ENCODE measurements at places on chromosomes 2 and 18. TPM values are rescaled to one million over a fixed set of nuclear protein-coding genes. Genes with fewer than 3 reads are reported as not detected.

DNA sequence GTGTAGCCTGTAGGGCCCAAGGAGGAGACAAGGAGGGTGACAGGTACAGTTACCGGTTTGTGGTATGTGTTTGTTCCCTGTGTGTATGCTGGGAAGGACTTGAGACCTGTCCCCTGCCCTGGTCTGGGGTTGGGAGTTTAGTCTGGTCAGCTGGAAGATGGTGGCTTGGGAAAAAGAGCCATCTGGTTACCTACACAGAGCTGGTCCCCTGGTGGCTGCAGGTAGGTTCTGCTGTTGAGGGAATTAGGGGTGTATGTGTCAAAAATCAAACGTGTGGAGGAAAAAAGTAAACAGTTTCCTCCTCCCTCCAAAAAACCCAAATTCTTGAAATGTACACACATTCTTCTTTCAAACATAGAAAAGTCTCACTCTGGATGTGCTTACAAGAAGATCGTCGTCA lies 24.3 kb downstream of the PTMA start:
- DNase-seq = no peak

DNA sequence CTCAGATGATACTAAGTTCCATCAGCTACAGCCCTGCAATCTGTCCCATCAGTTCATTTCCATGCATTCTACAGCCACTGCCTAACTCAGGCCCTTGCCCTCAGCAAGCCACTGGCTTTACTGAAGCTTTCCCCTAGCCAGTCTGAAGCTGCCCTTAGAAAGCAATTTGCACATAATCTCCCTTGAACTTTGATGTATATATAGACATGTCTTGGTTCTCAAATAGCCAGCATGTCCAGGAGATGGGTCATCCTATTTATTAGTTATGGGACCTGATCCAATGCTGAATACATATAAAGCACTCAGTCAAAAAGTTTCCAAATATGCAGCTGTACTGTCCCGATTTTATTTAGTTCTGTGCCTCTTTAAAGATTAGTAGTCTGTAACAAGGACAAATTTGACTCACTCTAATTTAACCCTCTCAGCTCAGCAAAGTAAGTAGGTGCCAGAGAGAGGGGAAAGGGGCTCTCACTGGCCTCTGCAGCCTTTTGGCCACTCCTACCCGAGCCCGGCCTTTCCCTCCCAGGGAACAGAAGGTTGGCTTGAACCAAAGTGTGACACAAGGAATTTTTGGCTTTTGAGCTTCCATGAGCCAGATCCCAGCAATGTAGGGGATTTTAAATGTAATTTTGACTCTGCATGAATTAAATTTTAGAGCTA lies 70.7 kb downstream of the CCDC93 start:
- DNase-seq = no peak

GRCh38 chr2:241560883-241561474 lies 2.4 kb downstream of the BOK start:
- no peak for DNase-seq

DNA sequence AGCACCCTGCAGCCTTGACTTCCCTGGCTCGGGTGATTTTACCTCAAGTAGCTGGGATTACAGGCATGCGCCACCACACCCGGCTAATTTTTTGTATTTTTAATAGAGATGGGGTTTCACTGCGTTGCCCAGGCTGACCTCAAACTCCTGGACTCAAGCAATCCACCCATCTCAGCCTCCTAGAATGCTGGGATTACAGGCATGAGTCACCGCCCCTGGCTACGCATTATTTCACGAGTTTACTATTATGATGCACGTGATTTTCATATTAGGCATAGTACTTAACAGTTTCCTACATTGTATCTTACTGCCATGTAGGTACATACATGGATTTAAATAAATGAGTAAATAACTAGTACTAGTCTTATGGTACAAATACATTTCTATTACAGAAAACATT lies 4.4 kb downstream of the DYNC2LI1 start:
- DNase-seq = no peak

DNA sequence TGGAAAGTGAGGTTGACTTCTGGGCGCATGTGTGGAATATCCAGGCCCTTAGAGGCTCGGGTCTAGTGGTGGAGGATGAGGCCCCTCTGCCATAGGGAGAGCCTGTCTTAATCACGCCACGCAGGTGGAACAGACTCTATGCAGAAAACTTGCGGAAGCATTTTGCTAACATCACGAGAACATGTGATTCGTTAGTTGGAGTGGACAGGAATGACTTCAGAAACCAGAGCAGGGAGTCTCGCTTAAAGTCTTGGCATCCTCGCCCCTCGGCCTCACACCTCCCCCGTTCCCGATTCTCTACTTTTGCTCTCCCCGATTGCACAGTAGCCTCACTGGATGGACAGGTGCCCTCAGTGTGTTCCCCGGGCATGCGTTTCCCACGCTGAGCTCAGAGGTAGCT lies 333.4 kb downstream of the GBX2 start:
- DNase-seq = no peak

DNA sequence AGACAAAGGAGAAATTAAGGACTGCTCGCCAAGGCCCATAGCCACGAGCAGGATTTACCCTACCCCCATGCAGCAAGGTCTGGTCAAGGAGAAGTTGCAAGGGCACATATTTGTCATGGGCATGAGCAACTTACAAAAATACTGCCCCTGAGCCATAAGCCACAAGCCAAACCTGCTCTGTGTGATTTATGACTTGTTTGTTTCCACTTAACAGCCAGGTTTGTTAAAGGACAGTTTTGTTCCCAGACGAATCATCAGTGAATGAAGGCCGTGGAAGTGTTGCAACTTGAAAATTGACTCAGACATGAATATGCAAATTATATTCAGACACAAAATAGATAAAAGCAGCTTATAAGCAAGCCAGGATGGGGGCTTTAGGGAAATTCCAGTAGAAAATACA lies 31.3 kb upstream of the EVA1A start:
- DNase-seq = no peak

- DNase-seq = no peak
These were observed 320.0 kb downstream of the FSIP2 start for GRCh38 chr2:186058614-186059013.

DNA sequence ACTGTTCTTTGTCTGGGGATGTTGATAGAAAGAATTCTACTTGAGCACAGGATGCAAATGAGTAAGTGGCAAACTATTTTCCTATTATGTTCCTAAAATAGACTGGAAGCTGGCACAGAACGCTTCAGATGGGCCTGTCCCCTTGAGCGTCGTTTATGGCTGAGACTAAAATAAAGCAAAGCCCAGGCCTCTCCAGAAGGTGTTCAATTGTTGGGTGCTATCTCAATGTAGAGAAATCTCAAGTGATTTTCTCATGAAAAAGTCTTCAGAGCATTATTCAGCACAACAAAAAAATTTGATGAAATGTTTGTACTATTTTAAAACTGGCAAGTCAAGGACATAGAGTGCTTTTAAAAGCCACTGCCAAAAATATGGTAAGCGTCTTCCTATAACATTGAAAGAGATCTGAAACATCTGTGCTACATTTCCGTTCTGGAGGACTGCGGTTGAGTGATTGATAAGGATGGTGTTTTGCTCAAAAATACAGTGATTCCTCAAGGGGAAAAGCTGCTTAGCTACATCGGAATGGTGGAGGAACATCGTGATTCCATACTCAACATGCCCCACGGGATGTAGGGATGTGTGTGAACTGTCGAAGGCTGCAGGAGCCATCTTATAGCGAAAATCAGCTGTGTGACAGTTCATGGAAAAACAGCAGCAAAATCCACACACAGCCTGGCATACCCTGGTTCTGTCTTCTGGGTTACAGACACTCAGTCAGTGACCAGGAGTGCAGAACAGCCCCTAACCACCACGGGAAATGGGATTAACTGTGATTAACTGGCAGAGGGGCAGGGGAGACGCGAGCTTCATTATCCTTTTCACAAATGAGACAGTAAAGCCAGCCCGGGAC lies 10.4 kb upstream of the LRRFIP1 start:
- DNase-seq = no peak

- DNase-seq = no peak
These were observed 78.4 kb upstream of the CYP1B1 start for GRCh38 chr2:38154395-38154794.

DNA sequence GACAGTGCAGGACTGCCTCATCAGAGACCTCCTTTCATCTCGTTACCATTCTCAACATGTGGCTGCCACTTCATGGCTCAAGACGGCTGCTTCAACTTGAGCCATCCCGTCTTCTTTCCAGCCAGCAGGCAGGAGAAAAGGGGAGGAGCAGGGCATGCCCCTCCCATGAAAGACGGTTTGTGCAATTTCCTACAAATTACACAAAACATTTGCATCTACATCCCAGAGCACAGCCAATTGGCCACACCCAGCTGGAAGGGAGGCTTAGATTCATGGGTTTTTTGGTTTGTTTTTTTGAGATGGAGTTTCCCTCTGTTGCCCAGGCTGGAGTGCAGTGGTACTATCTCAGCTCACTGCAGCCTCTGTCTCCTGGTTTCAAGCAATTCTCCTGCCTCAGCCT lies 11.8 kb downstream of the UCN start:
- DNase-seq = no peak

DNA sequence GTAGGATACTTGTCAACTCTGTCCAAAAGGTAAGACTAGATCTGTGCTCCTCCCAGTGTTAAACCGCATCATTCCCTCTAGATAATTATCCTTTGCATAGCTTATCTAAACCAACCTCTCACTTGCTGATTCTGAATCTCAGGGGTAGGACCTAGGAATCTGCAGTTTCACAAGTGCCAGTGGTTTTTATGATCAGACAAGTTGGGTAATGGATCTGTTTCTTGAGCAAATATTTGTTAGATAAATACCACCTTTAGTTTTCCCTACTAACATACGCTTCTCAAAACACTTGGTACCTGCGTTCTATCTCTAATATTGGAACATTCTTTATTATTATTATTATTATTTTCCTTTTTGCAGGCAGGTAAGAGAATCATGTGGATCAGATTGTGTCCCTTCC lies 439.9 kb downstream of the PTPRM start:
- peak; percentile 10 for DNase-seq

DNA sequence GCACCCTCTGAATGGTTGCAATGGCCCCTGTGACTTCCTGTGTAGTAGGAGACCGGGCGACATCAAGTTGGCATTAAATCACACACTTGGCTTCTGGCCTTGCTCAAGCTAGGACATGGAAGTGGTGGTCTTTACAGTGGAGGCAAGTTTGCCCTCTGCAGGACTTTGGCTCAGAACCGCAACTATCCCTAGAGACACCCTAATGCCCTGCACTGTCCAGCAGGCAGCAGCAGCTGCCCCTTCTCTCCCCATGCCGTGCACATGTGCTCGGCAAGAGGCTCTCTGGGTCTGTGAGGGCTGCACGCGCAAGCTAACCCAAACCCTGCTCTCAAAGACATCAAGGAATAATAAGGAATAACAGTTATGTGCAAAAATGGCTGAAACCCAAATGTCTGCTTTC lies 106.5 kb downstream of the COL6A3 start:
- no peak for DNase-seq

GRCh38 chr2:26655611-26656195 lies 14.5 kb upstream of the CIB4 start:
- no peak for DNase-seq

DNA sequence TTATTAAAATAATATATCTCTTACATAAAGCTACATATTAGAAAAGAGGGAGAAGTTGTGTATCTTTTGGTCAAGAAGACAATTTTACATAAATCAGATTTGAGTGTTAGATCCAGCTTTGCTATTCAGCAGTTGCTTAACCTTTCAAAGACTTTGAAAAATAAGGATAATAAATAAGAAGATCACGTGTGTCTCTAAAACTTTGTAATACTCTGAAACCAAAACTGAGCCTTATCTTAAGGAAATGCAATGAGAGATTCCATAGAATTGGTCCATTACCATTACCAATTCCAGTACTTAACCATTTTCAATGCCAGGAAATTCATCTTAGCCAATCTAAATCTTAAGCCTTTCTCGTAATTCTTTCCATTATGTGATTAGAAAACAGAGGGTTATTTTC lies 89.2 kb upstream of the COL5A2 start:
- DNase-seq = no peak

GRCh38 chr2:13289310-13289709 lies 572.6 kb downstream of the TRIB2 start:
- DNase-seq = no peak

GRCh38 chr18:23835091-23835490 lies 145.8 kb downstream of the LAMA3 start:
- DNase-seq = no peak

- DNase-seq = no peak
These were observed 162.4 kb downstream of the CELF4 start for GRCh38 chr18:37403100-37403781.

GRCh38 chr2:174682578-174683391 lies 81.5 kb downstream of the CHRNA1 start:
- peak; percentile 89 for DNase-seq

DNA sequence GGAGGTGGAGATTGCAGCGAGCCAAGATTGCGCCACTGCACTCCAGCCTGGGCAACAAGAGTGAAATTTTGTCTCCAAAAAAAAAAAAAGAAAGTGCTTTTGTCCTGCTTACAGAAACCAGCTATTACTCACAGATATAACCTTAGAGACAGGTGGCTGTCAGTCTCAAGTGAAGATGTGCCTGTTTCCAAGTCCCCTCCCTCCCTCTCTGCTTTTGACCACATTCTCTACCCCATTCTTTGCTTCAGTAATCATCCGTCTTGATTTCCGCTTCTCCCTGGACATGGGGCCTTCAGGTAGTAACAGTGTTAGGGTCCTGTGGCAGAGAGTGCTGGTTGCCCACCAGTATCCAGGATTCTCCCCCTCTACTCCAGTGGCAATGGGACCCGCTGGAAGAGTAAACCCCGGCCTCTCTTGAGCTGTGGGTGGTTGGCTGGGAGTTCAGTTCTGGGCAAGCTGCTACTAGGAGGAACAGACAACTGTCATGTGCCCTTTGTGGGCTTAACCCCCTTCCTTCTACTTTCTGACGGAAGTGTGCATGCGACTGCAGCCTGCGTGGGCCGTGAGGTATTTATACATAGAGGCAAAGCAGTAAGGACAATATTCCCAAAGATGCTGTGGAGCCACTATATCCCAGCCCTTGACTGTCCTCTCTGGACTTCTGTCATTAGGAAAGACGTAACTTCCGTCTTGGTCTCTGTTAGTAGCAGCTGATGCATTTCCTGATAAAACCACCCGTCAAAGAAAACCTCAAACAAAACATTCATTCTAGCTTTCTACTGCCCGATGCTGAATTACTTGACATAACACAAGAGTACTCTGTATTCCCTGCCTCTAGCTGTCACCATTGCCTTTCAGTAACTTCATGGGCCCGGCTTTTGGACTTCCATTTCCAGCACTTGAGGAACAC lies 17.8 kb downstream of the PDCL3 start:
- DNase-seq = peak; percentile 87

DNA sequence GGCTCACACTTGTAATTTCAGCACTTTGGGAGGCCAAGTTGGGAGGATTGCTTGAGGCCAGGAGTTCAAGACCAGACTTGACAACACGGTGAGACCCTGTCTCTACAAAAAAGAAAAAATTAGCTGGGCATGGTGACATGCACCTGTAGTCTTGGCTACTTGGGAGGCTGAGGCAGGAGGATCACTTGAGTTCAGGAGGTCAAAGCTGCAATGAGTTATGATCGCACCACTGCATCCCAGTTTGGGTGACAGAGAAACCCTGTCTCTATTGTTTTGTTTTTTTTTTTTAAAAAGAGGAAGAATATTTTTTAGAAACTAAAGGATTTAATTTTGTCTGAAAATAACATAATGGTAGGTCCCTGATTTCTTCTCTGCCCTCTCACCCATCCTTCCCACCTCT lies 79.4 kb upstream of the TMEM200C start:
- DNase-seq = no peak

- no peak for DNase-seq
These were observed 498.8 kb upstream of the TCF4 start for GRCh38 chr18:56086786-56087185.

The MC4R gene
- not detected for total RNA-seq

The MYL12B gene
- 245 TPM for total RNA-seq

The ASXL3 gene
- total RNA-seq = not detected

The ACMSD gene
- total RNA-seq = not detected

The RNU2-63P gene
- total RNA-seq = 34.9 TPM

The SCYGR8 gene
- total RNA-seq = not detected

The CCDC141 gene
- total RNA-seq = 2.1 TPM

The AQP12A gene
- not detected for total RNA-seq

Data from activated CD4-positive, alpha-beta T cell treated with anti-CD3 and anti-CD28 coated beads, Interleukin-2, amount 10 ng/mL, durations not matched to agents 24 days and 14 days (primary cell).